ENCODE measurements at places on chromosomes 5 and 9. TPM values are rescaled to one million over a fixed set of nuclear protein-coding genes. Genes with fewer than 3 reads are reported as not detected.

DNA sequence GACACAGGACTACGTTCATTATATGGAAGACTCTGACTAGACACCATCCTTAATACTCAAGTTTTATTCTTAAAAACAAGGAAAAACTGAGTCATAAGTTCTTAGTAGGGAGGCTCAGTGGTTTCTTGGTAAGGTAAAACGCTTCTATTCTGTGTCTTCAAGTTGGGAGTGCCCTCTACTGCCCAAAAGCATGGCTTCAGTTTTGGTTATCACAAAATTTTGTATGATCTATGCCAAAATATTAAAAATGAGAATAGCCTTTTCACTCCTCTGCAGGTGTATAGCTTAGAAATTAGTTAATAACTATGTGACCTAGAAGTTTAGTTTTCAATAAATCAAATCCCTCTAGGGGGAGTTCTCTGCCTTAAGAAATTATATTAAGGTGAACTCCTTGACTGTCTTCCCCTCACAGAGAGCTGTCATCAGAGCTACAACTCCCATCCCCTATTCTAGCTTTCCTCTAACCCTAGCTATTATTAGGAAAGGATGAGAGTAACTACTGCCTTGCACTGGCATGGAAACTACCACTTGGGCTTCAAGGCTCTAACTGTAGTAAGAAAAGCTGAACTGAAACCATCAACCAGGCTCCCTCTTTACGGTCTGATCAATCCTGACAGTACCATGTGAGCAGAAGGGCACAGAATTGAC is 189.7 kb downstream of the GNAQ start:
- H3K27ac ChIP-seq, result no peak overlapping the region
- H3K4me3 ChIP-seq, result no peak overlapping the region
- no peaks in the 10 kb centered on the region for H3K36me3 ChIP-seq
- H3K27me3 ChIP-seq, result no peaks in the 10 kb centered on the region

DNA sequence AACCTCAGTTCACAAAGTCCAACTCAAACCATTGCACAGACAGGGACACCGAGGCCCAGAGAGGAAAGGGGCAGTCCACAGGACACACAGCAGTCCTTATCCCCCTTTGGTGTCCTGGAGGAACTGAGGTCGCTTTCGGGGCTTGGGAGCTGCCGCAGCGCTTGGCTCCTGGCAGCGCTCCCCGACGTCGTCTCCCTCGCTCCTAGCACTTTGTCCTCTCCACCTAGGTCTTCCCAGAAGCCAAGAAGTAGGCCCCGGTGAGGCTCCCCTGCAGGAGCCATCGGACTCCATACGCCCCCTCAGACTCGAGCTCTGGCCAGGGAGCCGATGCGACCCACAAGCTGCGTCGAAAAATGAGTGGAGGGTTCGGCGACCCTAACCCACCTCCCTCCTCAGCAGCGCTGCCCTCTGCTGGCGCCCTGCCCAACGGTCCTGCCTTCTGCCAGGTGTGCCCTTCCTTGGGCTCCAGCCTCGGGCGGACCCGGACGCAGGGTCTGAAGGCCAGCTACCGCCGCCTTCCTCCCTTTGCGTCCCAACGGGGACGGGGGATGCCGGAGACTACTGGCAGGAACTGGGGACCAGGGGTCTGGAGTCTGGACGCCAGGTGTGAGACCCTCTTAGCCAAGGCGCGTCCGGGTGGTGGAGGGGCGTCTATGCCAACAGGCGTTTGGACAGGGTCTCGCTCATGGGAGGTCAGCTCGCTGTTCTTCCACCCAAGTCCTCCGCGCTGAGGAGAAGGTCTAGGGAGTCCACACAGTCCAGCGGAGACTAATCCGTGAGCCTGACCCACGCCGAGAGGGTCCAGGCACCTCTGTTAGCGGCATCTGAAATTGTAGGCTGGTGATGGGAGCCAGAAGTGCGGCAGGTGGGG is 2.1 kb upstream of the PRDM12 start:
- peaks cover 93% of the 10 kb centered on the region for H3K27me3 ChIP-seq
- no peaks in the 10 kb centered on the region for H3K36me3 ChIP-seq
- H3K4me1 ChIP-seq, result peaks cover 76% of the 10 kb centered on the region
- no peak overlapping the region for H3K27ac ChIP-seq
- DNase-seq, result no peak
- peak overlapping the region; percentile 39 for H3K4me3 ChIP-seq

DNA sequence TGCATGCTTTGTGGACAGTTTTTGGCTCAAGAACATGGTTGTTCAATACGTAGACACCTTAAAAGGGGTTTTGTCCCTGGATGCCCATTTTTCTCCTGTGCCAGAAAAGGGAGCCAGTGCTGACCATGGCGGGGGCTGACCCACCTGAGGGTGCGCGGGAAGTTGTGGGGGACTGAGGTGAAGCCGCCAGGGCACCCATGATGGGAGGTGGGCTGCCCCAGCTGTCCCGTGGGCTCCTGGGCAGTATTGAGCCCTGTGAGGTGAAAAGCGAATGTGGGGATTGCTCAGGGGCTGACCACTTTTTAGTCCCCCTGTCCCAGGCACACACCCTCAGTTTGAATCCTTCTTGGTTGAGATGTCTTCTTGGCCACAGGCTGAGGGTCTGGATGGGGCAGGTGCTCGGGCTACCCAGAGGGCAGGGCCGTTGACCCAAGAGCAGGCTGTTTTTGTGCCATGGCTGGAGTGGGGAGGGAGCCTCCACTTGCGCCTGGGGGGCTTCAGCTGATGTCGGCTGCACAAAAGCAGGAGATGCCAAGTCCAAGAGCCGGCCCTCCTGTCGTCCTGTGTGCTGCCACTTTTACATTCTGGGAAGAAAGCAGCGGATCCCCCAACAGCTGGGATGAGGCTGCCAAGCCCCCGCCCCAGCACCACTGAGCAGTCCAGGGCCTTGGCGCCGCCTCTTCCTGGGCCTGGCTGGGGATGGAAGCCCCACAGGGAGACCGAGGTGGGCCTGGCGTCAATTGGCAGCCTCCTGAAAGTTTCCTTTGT is 120.1 kb downstream of the WNK2 start:
- peaks cover 28% of the 10 kb centered on the region for H3K36me3 ChIP-seq
- no peak overlapping the region for H3K27ac ChIP-seq
- no peaks in the 10 kb centered on the region for H3K27me3 ChIP-seq
- H3K4me3 ChIP-seq, result no peak overlapping the region

GRCh38 chr5:146796911-146797310 is 81.6 kb downstream of the PPP2R2B start:
- no peaks in the 10 kb centered on the region for H3K27me3 ChIP-seq
- H3K4me1 ChIP-seq, result no peaks in the 10 kb centered on the region
- no peak overlapping the region for H3K4me3 ChIP-seq
- no peak overlapping the region for H3K27ac ChIP-seq

DNA sequence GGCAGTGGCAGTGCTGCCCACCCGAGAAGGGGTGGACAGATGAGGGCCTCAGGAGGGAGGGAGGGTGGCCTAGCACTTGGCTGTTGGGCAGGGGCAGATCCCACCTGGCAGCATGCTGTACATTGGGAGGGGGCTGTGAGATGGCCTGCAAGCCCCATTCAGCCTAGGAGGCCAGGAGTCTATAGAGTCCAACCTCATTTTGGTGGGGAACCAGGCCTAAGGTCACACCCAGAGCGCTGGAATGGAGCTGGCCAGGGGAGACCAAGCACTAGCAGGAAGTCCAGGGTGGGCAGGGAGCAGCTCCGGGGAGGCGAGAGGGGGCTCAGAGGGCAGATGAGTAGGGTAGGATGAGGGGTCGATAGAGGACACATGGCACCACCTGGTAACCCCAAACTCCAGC is 22.9 kb downstream of the TRIM14 start:
- H3K27ac ChIP-seq, result no peak overlapping the region
- H3K4me1 ChIP-seq, result no peaks in the 10 kb centered on the region
- no peaks in the 10 kb centered on the region for H3K27me3 ChIP-seq
- no peak overlapping the region for H3K4me3 ChIP-seq
- peaks cover 45% of the 10 kb centered on the region for H3K36me3 ChIP-seq

DNA sequence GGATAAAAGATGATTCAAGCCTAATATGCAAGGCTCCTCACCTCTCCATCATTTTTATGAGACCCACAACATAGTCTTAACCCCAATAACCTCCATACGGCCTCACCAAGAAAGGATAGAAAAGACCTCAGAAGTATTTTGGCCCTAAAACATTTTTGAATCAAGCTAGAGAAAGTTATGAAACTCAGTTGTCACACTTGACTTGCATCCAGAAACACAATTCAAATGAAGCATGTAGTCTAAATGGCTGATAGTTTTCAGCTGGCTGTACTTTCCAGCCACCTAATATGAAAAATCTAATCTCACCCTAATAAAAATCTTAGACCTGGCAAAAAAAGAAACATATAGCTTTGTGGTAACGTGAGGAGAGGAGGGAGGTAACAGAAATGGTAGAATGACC is 116.1 kb downstream of the ARL15 start:
- H3K4me3 ChIP-seq, result no peak overlapping the region
- DNase-seq, result no peak
- peaks cover 8% of the 10 kb centered on the region for H3K4me1 ChIP-seq
- no peaks in the 10 kb centered on the region for H3K27me3 ChIP-seq
- no peak overlapping the region for H3K27ac ChIP-seq

GRCh38 chr9:108325406-108325805 is 530.4 kb downstream of the ACTL7B start:
- H3K36me3 ChIP-seq, result no peaks in the 10 kb centered on the region
- H3K27me3 ChIP-seq, result no peaks in the 10 kb centered on the region
- no peaks in the 10 kb centered on the region for H3K4me1 ChIP-seq
- no peak overlapping the region for H3K4me3 ChIP-seq

PTGES gene
- total RNA-seq, result 4.2 TPM

TERT gene
- not detected for total RNA-seq

All from esophagus muscularis mucosa (tissue), 4 donors.